ENCODE measurements at places on chromosomes 4 and X.

GRCh38 chrX:148915474-148915873, 415.1 kb downstream of the AFF2 start:
- no peak for DNase-seq

GRCh38 chrX:16867947-16868346, 2.2 kb downstream of the RBBP7 start:
- DNase-seq = no peak

GRCh38 chr4:119984996-119985395, 81.7 kb downstream of the MAD2L1 start:
- DNase-seq = no peak

- no peak for DNase-seq
Observed at GRCh38 chrX:71910643-71910985, at the start of gene NHSL2. Gene NHSL2, plus strand, starts transcription at chrX:71910845.

GRCh38 chr4:90888571-90888970, 761.4 kb downstream of the CCSER1 start:
- no peak for DNase-seq

DNA sequence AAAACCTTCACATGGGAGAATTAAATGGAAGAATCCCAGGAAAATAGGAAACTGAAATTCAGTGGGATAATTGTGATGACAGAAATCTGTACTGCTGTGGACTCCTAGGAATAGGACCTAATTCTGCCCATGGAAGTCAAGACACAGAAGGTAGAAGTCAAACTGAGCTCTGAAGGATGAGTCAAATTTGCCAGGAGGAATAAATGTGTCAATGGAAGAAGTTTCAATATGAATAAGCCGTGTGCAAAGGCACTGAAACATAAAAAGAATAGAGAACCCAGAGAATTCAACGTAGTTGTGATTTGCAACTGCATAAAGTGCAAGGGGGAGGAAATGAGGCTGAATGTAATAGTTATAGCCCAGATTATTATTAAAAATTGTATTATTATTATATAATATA, 11.6 kb downstream of the ENAM start:
- no peak for DNase-seq

DNA sequence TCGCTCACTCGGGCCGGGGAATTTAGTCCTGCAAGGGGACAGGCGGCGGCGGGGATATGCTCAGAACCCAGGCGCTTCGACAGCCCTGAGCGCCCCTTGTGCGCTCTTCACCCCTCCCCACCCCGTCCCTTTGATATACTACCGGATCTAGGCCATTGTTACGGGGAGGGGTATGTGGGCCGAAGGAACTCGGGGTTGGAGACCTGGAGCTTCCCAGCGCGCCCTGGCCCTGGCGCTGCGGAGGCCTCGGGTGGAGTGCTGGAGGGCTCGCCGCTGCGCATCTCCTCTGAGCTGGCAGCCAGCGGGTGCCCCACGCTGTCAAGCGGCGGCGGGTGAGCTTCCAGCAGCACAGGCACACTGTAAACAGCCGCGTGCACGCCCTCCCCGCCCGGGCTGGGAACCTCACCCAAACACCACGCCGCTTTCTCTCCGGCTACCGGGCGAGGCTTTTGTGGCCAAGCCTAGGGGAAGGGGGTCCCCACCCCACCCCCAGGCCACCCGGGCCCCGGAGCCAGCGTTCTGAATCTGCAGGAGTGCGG, 54.5 kb upstream of the BCOR start:
- DNase-seq = no peak

Measured in fibroblast of skin of left biceps (primary cell).